ENCODE measurements at places on chromosomes 7 and 10. TPM values are rescaled to one million over a fixed set of nuclear protein-coding genes. Genes with fewer than 3 reads are reported as not detected.

Gene CPSF4
- 31.5 TPM for total RNA-seq

GRCh38 chr7:142935941-142936565, 2.5 kb upstream of the TRPV5 start:
- DNase-seq = no peak

DNA sequence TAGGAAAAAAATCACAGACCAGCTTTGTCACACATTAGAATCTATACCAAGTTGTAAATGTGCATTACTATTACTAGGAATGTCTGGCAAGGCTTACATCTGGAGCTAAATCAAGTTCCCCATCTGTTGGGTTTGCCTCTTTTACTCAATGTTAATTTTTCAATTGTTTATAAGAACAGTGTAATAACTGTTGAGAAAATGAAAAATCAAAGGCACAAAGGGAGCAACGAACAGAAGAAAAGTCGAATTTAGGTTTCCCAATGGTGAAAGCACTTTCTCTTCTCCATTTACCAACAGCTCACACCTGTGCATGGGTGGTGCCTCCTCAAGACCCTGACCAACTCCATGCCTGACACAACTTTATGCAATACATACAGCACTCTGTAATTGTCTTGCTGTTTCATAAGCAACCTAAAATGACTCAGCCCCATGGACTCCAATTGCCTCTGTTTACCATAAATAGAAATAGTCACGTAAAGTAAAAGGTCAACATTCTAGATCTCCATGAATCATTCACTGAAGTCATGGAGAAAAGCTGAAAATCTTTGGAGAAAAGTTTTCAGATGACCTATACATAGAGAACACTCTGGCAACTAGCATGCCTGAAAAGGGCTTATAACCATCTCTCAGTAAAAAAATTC, 95.5 kb upstream of the KCNIP2 start:
- peak; percentile 76 for DNase-seq

Gene HOXA11
- total RNA-seq = not detected

Gene A1CF
- total RNA-seq = not detected

Gene ACTL6B
- total RNA-seq = not detected

Gene CLRN3
- 0.11 TPM for total RNA-seq

Gene SCIN
- 0.18 TPM for total RNA-seq

Gene HMX3
- not detected for total RNA-seq

GRCh38 chr10:112744181-112745096, 205.6 kb upstream of the TCF7L2 start:
- DNase-seq = no peak

Gene CXCL12
- total RNA-seq = 0.40 TPM

- DNase-seq = no peak
These were observed 13.6 kb downstream of the ZDHHC6 start for GRCh38 chr10:112433136-112433535.

GRCh38 chr10:49817845-49818244, 55.7 kb upstream of the OGDHL start:
- no peak for DNase-seq

- no peak for DNase-seq
These were observed 548.3 kb downstream of the SORCS3 start for GRCh38 chr10:105189463-105189800.

GRCh38 chr7:112770051-112770450, 20.1 kb downstream of the TMEM168 start:
- no peak for DNase-seq

- no peak for DNase-seq
These were observed 6.1 kb downstream of the MSMB start for GRCh38 chr10:46040004-46040403.

Gene GIMAP8
- total RNA-seq = 104 TPM

Gene GCC1
- 26.7 TPM for total RNA-seq

- no peak for DNase-seq
These were observed 348.9 kb downstream of the ARL4A start for GRCh38 chr7:13036256-13036780.

DNA sequence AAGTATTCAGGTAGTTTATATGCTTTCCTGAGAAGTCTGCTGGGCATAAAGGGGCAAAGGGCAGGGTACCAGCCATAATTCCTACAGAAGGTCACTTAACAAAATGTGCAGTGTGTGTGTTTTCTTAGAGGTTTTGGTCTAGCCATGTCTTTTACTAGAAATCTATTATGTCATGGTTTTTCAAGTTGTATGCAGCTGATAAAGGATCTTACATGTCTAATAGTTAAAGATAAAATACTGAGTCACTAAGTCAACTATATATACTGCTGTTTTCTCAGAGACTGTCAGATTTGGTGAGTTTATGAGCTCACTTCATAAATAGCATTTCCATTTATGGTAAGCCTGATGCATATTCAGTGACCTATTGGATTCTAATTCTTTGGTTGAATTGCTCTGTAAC, 7.7 kb downstream of the CASP2 start:
- DNase-seq = peak; percentile 27

- DNase-seq = no peak
These were observed at the start of gene RBP3 for GRCh38 chr10:47348138-47348651. RBP3 (plus strand) TSS chr10:47348363; CDS start chr10:47348485, 122 bp downstream.

Gene ASB15
- not detected for total RNA-seq

DNA sequence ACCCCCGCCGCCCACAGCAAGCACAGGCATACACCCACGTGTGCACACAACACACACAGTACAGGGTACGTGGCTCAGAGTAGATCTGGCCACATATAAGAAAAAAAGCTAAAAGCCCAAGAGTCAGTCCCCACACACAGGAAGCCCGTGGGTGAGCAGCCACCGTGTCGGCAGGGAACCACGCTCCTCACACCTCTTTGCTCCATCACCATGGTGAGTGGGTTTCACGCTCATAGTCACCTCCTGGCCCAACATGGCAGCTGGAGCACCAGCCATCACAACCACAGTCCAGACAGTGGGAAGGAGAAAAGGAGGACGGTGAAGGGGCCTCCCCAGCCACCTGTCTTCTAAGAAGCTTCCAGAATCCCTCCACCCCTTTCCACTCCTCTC, 76.0 kb upstream of the PDGFA start:
- no peak for DNase-seq

DNA sequence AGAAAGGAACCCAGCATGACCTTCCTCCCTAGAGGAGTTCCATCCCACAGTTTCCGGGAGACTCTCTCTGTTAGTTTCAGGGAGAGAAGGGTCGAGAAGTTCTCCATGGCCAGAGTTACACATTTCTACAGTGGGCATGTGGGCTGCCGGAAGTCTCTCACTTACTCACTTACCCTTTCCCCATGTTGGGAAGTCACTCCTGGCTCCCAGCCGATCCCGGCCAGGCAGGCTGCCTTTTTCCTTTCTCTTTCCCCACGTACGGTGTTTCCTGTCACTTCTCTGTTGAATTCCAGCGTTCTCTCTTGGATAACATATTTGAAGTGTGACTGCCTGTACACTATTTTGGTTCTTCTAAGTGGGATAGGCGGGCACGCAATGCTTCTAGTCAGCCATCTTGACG, 3.5 kb downstream of the TEX36 start:
- no peak for DNase-seq

GRCh38 chr7:84533182-84533581, 338.6 kb upstream of the SEMA3A start:
- DNase-seq = no peak

GRCh38 chr10:61890881-61891409, 10.6 kb upstream of the ARID5B start:
- DNase-seq = no peak

DNA sequence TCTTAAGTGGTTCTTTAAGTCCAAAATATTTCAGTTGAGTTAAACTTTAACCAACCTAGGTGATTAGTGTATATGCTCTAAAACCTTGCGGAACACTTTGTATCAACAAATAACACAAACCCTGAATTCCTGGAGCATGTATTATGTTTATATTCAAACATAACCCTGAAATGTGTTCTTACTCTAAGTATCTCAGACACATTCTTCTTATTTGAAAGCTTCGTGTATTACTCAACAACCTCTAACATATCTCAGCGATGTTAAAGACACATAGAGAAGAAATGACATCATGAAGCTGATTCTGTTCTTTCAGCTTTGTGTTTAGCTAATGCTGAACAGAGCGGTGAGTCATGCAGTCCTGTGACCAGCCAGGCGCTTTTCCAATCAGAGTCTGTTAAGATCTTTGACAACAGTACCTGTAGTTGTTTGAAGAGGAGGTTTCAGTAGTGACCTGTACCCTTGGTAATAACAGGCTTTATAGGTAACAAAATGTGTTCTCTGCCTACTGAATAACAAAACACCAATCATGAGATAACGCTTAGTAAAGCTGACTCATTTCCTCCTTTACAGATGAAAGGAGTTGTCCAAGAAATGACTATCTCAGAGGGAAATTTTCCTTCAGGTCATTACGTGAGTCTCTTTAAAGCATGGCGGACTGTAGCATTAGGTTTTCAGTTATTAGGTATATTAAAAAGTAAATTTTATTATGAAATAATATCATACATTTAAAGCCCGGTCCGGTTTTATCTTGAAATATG, 67.3 kb upstream of the KLF6 start:
- DNase-seq = peak; percentile 96

DNA sequence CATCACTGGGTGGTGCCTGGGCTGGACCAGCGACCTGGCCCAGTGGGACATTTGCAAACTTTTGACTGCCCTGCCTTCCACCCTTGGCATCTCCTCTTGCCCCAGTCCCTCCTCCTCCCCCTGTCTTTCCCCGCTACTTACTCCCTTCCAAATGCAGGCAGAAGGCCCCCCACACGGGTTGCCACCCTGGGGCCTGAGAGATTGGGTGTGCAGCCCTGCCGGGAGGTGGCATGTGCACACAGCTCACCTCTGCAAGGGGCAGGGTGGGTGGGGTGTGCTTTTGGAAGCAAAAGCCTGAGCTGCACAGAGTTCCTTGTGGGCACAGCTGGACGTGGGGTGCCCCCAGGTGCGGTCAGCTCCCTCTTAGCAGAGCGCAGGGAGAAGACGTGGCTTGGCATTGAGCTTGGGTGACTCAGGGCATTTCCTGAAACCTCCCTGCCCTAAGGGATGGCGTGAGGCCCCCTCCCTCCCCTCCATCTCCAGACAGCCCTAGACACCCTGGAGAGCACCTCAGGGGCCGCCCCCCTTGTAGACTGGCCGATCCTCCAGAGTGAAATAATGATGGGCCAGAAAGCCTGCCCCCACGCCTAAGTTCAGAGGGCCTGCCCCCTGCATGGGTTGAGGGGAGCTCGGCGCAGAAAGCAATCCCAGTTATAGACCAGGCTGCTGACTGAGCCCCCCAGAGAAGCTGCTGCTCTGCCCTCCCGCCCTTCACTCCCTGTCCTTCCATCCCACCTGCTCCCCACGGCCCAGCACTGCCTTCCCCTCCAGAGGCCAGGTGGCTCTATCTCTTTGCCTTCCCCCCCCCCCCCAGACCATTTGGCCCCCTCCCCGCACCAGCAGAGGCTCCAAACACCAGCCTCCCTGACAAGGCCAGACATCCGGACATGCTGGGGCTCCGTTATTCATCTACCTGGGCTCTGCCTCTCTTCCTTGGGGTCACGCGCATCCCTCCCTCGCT, 2.3 kb upstream of the SHH start:
- DNase-seq = no peak

GRCh38 chr7:34747176-34747781, 89.3 kb downstream of the NPSR1 start:
- DNase-seq = no peak

- DNase-seq = no peak
These were observed 170.9 kb upstream of the ASAH2 start for GRCh38 chr10:50422259-50422658.

DNA sequence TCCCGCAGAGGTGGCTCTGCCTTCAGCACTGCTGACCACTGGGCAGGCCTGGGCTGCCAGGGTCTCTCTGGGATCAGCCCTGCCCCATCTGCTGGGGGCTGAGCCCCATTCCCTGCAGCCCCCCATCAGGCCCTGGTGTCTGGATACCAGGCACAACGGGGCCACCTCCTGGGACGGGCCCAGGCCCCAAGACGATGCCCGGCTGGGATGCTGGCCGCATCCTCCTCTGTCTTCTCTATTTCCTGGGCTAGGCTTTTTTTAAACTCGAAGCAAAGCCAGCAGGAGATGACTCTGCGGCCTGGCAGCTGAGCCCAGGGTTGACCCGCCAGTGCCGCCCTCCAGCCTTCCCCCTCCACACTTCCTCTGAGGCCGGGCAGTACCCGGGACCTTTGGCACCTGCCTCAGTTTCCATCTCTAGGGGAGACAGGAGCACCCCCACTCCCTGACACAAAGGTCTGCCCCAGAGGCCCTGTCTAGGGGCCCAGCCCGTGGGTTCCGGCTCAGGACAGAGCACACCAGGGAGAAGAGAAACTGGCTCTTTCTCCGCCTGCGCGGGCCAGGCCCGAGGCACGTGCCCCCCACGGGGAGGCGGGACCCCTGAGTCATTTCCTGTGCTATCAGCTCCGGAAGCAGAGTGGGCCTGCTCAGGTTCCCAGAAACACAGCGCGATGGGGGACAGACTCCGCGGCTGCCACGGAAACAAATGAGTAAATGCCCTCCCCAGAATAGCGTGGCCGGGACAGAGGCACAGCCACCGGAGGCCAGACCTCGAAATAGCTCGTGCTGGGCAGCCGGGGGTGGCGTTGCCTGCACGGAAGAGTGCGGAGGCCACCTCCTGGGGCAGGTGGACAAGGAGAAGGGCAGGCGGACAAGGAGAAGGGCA, 84.6 kb upstream of the PDGFA start:
- DNase-seq = peak; percentile 87

Gene PGAM1
- 334 TPM for total RNA-seq

DNA sequence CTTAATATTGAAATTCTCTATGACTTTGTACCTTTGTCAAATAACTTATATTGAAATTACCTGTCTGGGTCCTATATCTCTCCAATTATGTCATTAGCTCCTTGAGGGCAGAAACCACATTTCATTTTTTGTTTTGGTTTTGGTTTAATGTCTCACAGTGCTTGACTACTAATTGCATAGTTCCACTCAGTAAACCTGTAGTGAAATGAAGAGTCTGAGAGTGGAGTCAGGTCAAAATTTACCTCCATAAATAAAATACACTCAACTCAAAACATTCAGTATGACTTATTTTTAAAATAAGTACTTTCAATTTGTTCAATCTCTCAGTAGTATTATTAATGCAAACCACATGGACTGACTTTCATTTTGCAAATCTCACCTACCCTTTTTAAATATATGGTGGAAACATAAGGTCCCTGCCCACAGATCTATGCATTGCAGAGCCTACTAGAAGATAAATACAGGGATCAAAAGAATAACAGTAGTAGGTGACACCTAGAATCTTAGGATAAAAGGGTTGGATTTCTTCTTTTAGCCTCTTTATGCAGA, 32.5 kb downstream of the PDE1C start:
- no peak for DNase-seq

Gene GRB10
- total RNA-seq = 91.1 TPM

Data from pulmonary artery endothelial cell (primary cell).